ENCODE measurements at places on chromosomes 2 and 18.

- DNase-seq, result no peak
Measured at GRCh38 chr2:239200646-239201530, 199.9 kb downstream of the HDAC4 start.

DNA sequence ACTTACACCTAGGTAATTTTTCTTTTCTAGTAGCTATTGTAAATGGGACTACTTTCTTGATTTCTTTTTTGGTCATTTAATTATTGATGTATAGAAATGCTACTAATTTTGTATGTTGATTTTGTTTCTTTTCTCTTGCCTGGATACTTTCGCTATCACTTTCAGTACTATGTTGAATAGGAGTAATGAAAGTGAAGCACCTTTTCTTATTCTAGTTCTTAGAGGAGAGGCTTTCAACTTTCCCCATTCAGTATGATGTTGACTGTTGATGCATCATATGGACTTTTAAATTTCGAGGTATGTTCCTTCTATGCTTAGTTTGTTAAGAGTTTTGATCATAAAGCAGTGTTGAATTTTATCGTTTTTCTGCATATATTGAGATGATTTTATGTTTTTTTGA is 142.5 kb downstream of the CDH19 start:
- no peak for DNase-seq

DNA sequence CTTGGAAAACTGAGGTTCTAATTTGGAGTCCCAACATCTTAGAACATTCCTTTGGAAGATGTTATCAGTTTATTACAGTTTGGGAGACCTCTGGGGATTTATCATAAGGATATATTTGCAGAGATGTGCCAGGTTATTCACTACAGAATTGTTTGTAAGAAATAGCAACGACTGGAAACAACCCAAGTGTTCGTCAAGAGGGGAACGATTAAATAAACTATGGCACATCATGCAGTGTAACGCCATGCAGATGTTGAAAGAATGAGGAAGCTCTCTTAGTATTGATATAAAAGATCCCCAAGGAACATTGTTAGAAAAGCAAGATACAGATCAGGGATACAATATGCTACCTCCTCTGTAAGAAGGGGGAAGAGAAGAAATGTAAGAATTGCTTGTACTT is 210.6 kb downstream of the TMEM247 start:
- no peak for DNase-seq

GRCh38 chr2:86783615-86784339 is 6.9 kb downstream of the CD8A start:
- no peak for DNase-seq

DNA sequence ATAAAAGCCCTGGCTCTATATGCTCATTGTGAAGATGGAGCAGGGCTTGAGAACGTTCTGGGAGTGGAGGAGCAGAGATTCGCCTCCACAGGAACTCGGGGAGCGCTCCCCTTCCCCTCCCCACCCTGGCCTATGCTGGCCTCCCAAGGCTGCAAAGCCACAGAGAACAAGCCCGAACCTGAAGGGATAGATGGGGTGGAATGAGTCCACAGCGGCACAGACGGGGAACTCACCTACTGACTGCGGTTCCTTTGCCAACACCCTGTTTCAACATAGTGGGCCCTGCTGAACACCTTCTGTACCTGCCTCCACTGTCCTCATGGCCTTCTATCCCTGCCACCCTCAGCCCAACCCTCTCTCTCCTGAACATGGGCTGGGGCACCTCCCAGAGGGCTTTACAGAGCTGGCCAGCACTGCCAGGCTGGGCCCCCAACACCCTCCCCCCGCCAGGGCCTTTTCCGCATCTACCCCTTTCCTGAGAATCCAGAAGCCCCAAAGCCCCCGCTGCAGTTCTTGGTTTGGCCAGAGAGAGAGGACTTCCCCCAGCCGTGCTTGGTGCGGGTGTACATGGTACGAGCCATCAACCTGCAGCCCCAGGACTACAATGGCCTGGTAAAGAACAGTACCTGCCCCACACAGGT is 41.5 kb downstream of the LMAN2L start:
- no peak for DNase-seq

GRCh38 chr18:21064347-21064746 is 47.3 kb downstream of the ROCK1 start:
- no peak for DNase-seq

GRCh38 chr2:240579771-240580614 is 6.5 kb upstream of the CAPN10 start:
- DNase-seq, result peak; percentile 6

DNA sequence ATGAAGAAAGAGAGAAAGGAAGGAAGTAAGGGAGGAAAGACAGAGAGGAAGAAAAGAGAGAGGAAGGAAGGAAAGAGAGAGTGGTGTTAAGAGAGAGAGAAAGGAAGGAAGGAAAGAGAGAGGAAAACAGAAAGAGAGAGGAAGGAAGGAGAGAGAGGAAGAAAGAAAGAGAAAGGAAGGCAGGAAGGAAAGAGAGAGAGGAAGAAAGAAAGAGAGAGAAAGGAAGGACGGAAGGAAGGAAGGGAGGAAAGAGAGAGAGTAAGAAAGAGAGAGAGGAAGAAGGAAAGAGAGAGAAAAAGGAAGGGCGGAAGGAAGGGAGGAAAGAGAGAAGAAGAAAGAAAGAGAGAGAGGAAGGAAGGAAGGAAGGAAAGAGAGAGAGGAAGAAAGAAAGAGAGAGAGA is 127.4 kb downstream of the GALNT3 start:
- no peak for DNase-seq

DNA sequence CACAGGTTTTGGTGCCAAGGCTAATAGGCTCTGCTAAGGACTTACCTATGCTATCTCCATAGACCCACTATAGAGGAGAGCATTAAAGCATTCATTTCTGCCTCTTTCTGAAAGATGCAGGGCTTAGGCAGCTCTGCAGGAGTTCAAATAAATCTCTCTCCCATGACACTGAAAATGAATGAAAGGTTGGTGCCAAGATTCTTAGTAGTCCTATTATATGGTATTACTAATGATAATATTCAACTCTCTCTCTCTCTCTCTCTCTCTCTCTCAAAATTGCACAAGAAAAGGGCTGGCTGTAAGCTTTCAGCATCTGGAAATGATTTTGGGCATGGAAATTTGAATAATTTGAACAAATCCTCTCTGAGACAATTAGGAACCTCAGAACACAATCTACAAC is 433.7 kb downstream of the MBD2 start:
- DNase-seq, result no peak

All from NCI-H446 (cell line).